Stimulated activated CD8-positive, alpha-beta memory T cell treated with anti-CD3 and anti-CD28 coated beads, Interleukin-7, amount 100 ng/mL, for 1 hour (primary cell): ENCODE measurements at places on chromosomes 2 and 18.

GRCh38 chr2:170365686-170366085, 187.7 kb downstream of the MYO3B start:
- no peak for DNase-seq

DNA sequence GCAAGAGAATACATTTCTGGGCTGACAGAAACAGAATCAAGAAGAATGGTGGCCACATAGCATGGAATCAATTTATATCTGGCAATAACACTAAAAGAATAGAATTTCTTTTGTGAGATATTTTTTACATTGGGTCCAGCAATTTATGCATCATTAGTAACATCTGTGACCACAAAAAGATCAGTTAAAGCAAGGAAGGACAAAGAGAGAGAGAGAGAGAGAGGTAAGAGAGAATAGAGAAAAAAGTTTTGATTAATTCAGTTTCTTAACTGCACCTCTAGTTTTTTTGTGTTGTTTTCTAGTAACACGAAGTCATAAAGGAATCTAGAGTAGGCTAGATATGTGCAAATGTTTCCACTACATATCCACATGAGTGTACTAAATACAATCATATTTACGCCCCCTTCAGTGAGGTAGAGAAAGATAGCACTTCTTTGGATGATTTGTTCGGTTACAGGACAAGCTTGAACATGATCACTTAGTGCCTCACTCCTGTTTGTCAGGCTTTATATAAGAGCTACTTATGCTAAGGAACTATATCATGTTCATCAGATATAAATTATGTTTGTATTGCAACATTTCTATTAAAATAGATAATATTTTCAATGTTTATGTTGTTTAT, 247.4 kb upstream of the COL3A1 start:
- DNase-seq = no peak

GRCh38 chr2:99957332-99958133, 184.9 kb downstream of the AFF3 start:
- DNase-seq = no peak

- DNase-seq = no peak
Observed at GRCh38 chr2:24626131-24626530, 135.1 kb downstream of the NCOA1 start.

DNA sequence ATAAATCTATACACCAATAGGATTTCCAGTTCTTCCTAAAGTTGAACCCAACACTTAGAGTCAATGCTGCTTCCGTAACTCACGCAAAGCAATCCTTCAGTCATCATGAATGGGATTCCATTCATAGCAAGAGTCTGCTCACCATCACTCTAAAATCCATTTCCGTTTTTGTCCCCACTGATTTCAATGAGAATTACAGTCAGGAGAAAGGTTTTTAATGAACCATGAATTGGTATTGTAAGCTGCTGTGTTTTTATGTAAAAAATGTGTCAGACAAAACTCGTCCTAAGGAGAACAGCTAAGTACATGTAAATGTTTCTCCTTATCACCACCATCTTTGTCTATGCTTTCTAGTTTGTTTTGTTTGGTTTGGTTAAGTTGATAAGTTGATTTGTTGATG, 391.5 kb downstream of the IRS1 start:
- no peak for DNase-seq

DNA sequence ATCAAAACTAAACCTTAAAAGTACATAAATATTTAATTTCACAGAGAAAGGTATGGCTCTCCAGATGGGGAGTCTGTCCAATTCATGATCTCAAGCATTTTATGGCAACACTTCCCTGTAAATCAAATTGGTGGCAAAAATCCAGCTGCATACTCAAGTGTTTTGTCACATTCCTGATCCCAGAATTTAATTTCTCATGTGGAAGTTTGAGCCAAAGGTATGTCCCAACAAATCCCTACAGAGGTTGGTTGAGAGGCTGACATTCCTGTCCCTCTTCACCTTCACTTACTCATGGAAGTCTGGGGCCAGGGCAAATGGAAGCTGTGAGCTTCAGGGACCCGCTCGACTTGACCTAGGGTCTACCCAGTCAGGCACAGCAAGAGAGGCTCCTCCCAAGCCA, 17.7 kb downstream of the KLF7 start:
- no peak for DNase-seq

- no peak for DNase-seq
Observed at GRCh38 chr2:144132357-144132756, 387.6 kb downstream of the ZEB2 start.

DNA sequence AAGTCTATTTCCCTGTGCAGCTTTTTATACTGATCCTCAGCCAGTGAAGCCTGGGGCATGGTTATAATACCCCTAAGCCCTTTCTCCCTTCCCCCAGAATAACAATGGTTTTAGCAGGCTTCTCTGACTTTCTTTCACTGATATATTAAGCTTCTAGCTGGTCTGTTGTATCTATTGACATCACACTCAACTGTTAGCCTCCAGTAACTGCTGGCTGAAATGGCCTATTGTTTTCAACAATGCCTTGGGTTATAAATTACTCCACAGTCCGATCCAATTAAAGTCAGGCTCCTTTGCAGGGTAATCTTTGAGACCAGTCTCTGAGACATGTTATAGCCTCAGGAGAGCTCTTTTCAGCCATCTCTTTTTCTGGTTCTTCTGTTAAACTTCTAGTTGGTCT, 2.9 kb upstream of the SLC9A4 start:
- DNase-seq = no peak

DNA sequence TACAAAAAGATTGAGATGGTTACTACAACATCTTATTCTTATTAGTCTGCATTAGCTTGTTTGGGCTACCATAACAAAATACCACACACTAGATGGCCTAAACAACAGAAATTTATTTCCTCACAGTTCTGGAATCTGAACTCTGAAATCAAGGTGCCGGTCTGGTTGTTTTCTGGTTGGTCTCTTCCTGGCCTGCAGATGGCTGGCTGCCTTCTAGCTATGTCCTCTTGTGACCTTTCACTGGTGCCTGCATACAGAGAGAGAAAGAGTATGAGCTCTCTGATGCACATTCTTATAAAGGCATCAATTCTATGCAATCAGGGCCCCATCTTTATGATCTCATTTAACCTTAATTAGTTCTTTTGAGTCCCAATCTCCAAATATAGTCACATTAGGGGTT, 696.5 kb downstream of the TDRD15 start:
- no peak for DNase-seq

DNA sequence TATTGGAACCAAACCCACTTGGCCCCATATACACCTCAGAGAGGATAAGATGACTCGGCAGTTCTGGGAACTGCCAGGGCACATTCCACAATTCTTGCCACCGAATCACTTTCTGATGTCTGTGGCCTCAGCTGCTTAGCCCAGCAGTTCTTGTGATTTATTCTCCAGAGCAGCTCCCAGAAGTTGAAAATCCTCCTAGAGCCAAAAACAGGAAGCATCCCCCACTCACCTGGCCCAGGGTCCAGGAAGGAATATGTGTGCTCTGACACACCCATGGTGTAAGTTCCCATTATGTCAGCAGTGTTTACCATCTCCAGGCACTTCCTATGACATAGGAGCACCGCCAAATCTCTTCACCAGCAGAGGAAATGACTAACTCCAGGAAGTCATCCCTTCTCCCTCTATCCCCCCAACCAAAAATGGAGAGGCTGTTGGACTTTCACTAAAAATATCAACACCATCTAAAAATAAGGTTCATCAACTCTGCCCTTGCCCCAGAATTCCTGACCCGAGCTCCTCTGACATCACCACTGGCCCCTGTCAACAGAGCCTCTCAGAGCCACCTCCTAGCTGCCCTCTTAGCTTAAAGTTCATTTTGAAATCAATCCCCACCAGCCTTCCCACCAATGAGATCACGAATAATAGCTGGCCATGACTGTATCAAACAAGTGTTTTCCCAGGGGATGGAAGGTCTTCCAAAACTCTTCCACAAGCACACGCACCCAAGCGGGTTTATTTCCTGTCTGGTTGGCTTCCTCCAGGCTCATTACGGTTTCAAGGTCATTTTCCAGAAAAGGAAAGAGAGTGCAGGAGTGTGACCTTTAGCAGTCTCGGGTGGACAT, 223.1 kb upstream of the PARD3B start:
- no peak for DNase-seq

- DNase-seq = no peak
Observed at GRCh38 chr2:149451417-149452165, 121.2 kb downstream of the LYPD6 start.

- no peak for DNase-seq
Observed at GRCh38 chr2:105912081-105912480, 167.4 kb downstream of the NCK2 start.

DNA sequence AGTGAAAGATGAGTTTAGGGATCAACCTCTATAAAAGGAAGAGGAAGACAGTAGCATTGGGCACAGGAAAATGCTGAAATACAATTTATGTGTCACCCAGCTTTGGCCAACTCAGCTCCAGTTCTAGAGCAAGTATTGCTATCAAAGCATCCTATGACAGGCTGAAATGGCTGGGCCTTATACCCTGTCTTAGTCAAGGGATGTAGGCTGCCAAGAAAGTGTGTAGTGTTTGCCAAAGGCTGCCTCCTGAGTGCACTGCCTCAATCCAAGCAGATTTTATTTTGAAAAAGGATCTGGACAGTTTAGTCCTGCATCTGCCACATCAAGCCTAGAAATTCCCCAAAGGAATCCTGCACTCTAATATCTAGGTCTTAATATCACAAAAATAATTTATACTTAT, 359.9 kb upstream of the ZC3H15 start:
- no peak for DNase-seq

DNA sequence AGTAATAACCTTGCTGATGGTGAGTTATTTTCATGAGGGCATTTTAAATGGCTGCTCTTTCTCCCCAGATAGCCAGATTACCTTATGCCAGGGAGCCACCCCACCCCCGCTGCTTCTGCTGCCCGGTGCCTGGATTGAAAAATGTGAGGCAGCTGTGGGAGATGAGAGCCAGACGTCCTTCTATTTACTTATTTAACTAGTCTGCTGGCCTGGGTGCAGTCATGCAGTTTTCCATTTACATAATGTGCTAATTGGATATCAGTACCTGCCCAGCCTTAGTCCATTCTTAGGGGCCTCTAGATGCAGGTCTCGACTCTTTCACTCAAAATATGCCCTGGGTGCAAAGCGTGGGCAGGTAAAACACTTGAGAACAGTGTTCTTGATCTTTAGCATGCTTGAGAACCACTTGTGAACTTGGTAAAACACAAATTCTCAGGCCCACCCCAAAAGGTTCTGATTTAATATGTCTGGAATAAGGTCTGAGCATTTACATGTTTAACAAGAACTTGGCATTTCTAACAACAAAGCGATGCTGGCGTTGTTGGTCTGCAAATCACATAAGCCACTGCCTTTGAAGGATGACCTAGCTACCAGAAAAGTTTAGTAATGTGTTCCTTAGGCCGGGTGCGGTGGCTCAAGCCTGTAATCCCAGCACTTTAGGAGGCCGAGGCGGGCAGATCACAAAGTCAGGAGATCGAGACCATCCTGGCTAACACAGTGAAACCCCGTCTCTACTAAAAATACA, 154.3 kb downstream of the NRP2 start:
- DNase-seq = no peak

GRCh38 chr2:63048367-63049171, 2.1 kb upstream of the OTX1 start:
- DNase-seq = no peak

DNA sequence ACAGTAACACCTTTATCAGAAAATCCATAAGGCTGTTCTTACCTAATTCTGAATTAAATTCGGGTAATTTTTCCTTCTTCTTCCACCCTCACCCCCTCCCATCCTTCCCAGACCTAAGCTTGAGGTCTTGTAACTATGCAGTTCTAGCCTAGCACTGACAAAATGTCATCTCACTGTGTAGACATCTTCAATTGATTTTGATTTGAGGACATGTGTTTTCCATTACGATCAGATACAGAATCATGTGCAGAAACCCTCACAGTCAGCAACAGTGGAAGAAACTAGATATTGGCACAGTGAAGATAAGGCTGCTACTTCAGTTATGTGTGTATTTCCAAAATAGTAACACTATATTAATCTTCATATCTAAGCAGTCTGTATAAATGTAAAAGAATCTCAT, 244.6 kb downstream of the THSD7B start:
- DNase-seq = no peak

DNA sequence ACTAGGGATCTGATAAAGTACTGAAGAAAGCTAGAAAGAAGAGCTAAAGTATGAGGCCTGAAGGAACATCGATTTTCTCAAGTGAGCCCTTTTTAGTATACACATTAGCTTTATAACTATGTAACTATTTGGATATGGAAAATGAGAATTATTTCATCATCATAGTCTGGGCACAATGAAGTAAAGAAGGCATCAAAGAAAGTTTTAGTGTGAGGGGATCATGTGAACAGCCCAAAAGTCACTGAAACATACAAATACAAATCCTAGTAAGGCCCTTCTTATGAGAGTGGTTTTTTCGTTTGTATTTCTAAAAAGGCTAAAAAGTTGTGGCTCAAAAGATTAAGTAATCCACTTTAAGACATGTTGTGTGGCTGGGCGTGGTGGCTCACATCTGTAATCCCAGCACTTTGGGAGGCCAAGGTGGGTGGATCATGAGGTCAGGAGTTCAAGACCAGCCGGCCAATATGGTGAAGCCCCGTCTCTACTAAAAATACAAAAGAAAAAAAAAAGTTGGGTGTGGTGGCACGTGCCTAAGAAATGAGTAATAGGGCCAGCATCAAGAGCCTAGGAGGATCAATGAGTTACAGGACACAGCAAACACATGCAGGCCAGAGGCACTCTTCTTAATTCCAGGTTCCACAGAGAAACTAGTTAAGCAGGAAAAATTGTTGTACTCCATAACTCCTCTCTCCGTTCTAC, 61.9 kb downstream of the PUM2 start:
- no peak for DNase-seq

DNA sequence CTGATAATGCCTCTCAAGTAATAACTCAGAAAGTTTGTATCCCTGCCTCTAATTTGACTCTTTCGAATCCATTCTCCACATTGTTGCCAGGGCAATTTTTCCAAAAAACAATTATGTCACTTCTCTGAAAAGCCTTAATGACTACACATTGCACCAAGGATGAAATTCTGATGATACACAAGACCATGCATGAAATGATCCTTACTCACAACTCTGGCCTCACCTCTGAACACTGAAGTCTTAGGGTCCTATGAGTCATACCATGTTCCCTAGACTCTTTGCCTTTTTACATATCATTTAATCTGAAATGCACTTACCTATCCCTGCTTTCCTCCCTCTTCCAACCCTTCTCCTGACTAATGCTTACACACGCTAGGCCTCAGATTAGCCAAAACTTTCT, 51.0 kb downstream of the WDPCP start:
- no peak for DNase-seq
